Activated CD8-positive, alpha-beta T cell treated with anti-CD3 and anti-CD28 coated beads, Interleukin-2, amount 10 ng/mL, durations not matched to agents 7 days and 5 days (primary cell): ENCODE measurements at places on chromosomes 4 and X.

- no peak for DNase-seq
Measured at GRCh38 chr4:33711826-33712225, 2532.5 kb downstream of the ARAP2 start.

DNA sequence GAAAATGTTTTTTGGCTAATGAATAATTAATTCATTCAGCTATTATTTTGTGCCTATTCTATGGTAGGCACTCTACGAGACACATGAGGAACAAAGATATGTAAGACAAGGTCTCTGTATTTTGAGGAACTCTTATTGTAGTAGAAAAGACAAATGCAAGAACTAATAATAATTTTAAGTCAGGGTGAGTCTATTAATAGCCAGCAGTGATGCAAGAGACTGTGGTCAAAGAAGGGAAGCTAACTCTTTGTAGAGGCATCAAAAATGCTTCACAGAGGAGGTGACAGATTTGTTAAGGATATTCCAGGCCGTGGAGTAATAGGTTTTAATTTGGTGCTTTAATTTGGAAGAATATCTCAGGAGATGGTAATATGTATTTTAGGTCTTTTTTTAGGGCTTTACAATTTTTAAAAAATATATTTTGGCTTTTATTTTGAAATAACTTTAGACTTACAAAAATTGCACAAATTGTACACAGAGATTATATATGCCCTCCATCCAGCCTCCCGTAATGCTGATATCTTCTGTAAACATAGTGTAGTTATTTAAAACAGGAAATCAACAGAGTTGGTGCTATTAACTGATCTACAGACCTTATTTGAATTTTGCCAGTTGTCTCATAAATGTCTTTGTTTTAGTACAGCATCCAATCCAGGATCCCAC is 48.1 kb downstream of the DCLK2 start:
- no peak for DNase-seq

GRCh38 chr4:154527308-154527707 is 22.9 kb downstream of the PLRG1 start:
- no peak for DNase-seq

- DNase-seq: no peak
Measured at GRCh38 chrX:80578517-80579105, 158.4 kb downstream of the TENT5D start.

- no peak for DNase-seq
Measured at GRCh38 chrX:109472939-109473735, 8.7 kb downstream of the GUCY2F start.

DNA sequence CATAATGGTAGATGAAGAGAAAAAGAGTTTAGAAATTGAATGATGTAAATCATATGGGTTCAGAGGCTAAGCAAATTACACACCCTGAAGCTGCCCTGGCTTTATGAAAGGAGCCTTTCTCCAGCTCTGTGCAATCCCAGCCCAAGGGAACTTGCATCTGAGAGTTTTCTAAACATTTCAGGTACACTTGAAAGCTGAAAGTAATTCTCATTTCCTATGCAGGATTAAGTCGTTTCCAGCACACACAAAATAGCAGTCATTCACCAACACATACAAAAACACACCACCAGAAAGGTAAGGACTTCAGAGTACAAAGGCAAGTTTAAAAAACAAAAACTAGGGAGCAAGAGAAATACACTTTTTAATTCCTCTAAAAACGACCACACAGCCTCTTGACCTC is 1.7 kb downstream of the PDGFC start:
- DNase-seq: no peak

GRCh38 chr4:189228726-189229125 is 711.9 kb upstream of the FRG1 start:
- DNase-seq: no peak

DNA sequence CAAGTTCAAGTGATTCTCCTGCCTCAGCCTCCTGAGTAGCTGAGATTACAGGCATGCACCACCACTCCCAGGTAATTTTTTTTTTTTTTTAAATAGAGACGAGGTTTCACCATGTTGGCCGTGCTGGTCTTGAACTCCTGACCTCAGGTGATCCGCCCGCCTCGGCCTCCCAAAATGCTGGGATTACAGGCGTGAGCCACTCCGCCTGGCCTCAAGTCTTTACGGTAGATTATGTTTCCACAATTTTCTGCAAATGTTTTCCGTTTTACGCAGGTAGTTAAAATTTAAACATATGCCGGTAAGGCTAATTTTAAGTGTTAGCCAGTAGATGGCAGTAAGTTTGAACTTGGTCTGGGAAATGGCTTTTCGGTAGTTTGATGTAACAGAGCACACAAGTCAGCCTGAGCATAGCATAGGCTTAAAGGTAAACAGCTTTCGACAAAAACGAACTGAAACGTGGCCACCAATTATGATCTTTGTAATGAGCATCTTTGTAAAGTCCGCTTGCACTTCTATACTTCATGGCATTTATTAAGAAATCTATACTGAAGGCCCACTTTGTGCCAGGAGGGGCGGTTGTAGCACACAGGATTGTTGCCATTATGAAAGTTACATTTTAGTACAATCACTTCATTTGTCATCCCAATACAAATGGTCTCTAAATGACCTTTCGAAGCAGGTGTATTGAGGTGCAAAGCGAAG is 31.1 kb downstream of the CCKAR start:
- DNase-seq: no peak

GRCh38 chrX:39152106-39152649 is 350.9 kb downstream of the MID1IP1 start:
- peak; percentile 45 for DNase-seq

GRCh38 chr4:176065435-176066291 is at the start of gene WDR17:
TSS of gene WDR17 (plus strand) at chr4:176065841. CDS start at chr4:176111581, 45,740 bp downstream.
- DNase-seq: peak; percentile 81

- no peak for DNase-seq
Measured at GRCh38 chr4:183993676-183994075, 88.6 kb downstream of the STOX2 start.

- peak; percentile 53 for DNase-seq
Measured at GRCh38 chr4:151276787-151277562, at the start of gene PRSS48. TSS of gene PRSS48 (plus strand) at chr4:151277161. CDS start at chr4:151277173, 12 bp downstream.

GRCh38 chr4:7067452-7068278 is at the start of gene GRPEL1:
TSS of gene GRPEL1 (minus strand) at chr4:7068064. CDS start at chr4:7068032, 32 bp downstream.
- peak; percentile 100 for DNase-seq

DNA sequence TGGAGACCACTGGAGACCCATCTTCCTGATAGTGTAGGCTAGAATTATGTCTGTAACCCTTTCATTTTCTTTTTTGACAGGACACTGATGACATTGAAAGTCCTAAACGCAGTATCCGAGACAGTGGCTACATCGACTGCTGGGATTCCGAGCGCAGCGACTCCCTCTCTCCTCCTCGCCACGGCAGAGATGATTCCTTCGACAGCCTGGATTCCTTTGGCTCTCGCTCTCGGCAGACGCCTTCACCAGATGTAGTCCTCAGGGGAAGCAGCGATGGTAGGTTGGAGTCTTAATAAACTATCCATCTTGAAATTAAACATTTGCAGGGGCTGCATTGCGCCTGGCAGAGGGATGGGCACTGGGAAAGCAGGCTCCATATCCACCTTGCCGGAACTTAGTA is 75.4 kb downstream of the LIMCH1 start:
- no peak for DNase-seq

GRCh38 chr4:3013839-3014350 is 50.5 kb downstream of the GRK4 start:
- no peak for DNase-seq

GRCh38 chr4:21991562-21991961 is 43.0 kb upstream of the KCNIP4 start:
- DNase-seq: no peak

DNA sequence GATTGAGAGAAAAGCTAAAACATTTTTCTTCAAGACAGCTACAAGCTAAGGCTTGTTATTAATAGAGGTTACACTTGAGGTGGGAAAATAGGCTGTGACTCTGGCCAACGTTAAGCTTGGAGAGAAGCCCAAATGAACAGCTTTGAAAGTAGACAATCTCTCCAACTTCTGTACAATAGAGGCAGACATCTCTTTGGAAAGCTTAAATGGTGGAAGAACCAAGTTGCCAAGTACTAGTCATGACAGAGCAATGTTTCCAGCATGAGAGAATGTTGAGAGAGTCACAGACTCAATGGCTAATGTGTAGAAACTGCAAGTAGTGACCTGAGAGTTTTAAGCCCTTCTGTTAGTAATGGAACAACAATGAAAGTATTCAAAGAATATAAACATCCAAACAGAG is 298.1 kb downstream of the INPP4B start:
- DNase-seq: no peak

DNA sequence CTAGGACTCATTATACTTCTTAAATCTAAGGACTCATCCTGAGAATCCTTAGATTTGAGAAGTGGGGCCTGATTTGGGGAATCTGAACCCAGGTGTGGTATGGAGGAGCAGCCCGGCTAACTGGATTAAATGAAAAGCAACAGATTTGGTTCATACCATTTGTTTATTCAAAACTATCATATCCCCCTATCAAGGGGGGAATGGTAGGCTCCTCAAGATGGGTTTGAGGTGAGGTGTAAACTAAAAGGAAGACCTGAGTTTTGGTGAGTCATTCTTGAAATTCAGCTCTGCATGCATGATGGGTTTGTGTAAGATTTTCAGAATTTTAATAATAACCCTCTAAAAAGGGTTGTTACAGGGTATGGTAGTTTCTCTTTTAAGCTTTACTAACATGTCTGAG is 53.4 kb downstream of the CASP6 start:
- DNase-seq: peak; percentile 47

GRCh38 chr4:103996637-103997036 is 276.9 kb upstream of the TACR3 start:
- no peak for DNase-seq

DNA sequence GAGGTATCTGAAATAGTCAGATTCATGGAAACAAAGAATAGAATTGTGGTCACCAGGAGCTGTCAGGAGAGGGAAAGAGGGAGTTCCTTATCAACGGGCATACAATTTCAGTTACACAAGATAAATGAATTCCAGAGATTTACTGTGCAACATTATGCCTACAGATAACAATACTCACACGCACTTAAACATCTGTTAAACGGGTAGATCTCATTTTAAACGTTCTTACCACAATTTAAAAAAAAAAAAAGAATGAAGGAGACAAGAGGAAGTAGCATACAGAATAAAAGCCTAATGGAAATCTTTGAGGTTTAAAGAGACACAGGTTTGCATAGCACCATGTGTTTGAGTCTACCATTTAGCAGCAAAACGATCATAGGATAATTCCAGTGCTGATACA is 298.0 kb downstream of the DKK2 start:
- no peak for DNase-seq

DNA sequence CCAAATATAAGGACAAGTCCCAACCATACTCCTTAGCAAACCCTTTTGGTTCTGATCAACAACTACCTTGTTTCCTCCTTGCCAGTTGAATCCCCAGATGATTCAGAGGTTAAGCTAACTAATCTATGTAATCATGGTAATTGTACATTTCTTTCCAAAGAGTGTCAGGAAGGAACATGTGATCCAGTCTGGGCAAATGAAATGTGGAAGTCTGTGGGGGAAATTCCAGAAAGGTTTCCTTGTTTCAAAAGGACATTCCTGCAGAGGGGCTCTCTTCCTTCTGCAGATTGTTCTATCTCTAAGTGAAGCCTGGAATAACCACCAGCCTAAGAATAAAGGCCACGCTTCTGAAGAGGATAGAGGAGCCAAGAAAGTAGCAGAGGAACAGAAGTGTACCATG is 7.0 kb downstream of the PRSS12 start:
- no peak for DNase-seq

DNA sequence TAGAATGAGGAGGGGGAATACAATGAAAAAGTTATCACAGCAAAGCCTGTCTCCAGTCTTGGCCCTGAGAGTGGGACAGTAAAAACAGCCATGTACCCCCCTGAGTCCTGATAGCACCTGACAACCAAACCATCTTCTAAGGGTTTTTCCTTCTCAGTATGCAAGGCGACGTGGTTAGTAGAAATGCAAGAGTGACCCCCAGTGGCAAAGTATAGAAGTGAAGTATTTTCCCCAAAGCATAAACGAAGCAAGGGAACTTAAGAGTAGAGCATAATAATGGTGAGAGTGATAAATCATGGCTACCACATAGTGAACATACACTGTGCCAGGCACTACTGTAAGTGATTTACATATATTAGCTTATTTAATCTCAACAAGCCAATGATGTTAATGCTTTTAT is 52.8 kb downstream of the FAM47C start:
- peak; percentile 20 for DNase-seq

- DNase-seq: no peak
Measured at GRCh38 chrX:27575565-27575964, 14.6 kb upstream of the DCAF8L2 start.

- no peak for DNase-seq
Measured at GRCh38 chr4:158799013-158799770, 30.4 kb downstream of the FNIP2 start.

DNA sequence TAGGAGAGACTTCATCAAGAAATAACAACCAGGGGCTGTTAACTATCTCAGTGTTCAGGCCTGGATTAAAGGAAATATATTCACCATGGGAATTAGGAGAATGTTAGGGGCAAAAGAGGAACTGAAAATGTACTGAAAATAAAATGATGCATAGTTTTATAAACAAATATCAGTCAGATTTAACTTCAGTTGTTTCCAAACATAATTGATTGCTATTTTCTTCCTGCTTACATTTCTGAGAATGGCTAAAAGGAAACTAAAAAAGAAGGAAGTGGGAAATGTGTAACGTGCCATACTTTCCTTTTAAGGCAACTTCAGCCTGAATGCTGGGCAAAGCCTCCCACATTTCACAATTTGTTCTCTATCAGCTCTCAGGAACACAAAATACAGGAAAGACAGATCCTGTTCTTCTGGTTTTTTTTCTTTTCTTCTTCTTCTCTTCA is 178.1 kb downstream of the MAML3 start:
- no peak for DNase-seq

- no peak for DNase-seq
Measured at GRCh38 chr4:145779319-145779801, 99.4 kb downstream of the C4orf51 start.
